Activated CD4-positive, alpha-beta memory T cell treated with anti-CD3 and anti-CD28 coated beads for 36 hours (primary cell): ENCODE measurements at places on chromosomes 4 and X.

DNA sequence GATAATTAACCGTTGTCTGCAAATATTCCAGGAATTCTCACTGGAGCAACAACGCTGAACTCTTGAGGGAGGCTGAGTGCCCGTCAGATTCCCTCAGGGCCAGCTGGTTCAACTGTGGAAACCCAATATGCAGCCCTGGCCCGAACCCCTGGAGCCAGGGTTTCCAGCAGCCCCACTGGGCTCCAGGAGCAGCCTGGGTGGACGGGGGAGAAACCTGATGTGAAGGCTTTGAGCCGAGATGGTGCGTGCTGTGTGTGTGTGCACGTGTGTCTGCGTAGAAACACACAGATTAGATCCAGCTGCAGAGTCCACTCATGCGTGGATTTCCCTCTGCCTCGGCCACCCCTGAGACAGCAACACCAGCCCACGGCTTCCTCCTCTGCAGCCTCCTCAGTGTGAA lies 19.4 kb upstream of the SLC25A6 start:
- DNase-seq = no peak

DNA sequence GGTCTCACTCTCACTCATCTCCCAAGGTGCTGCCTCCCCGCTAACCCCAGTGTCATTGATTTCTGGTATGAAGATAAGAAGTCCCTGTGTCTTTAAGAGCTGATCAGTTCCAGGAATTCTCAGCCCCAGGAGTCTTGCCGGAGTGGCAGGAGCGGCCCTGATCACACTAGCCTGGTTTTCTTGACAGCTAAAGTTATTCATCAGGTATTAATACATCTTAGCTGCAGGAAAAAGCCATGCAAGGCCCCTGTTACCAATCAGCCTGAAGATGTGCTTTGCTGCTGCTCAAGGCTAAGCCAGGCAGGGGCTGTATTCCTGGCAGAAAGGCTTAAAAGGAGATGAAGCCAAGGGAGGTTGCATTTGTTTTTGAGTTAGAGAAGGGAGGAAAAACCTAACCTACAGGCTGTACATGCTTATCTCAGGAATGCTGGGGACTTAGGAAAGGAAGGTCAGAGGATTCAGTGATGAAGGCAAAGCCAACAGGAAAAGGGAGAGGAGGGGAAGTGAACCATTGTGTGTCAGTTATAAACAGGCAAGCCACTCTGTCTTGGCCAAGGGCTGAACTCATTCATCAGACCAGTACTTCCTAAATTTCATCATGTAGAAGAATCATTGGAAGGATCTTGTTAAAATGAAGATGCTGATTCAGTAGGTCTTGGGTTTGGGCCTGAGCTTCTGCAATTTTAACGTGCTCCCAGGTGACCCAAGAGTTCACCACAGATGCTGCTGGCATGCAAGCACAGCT lies 8.6 kb downstream of the SRPX start:
- no peak for DNase-seq

- DNase-seq = no peak
Measured at GRCh38 chrX:39764441-39764914, 333.3 kb downstream of the BCOR start.

DNA sequence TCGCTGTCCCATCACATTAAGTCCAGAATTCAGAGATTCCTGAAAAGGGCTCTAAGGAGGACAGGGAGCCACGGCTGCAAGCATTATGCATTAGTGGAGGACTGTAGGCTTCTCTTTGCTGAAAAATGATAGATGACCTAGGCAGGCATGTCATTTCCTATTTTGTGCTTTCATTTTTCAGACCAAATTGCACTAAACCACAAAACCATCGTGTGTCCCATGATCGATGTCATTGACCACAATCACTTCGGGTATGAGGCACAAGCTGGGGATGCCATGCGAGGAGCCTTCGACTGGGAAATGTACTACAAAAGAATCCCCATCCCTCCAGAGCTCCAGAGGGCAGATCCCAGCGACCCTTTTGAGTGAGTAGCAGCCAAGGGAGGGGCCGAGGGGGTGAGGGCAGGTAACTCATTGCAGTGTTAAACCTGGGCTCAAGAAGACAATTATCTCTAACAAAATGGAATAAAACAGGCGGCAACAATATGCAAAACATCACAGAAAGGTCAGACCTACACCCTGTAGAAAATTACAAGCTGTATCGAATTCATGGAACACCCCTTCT lies 355.2 kb upstream of the GALNT7 start:
- DNase-seq = no peak

- DNase-seq = peak; percentile 60
Measured at GRCh38 chrX:101485212-101485949, at the start of gene ARMCX4. TSS of gene ARMCX4 (plus strand) at chrX:101485456. CDS start at chrX:101488590, 3,134 bp downstream.

DNA sequence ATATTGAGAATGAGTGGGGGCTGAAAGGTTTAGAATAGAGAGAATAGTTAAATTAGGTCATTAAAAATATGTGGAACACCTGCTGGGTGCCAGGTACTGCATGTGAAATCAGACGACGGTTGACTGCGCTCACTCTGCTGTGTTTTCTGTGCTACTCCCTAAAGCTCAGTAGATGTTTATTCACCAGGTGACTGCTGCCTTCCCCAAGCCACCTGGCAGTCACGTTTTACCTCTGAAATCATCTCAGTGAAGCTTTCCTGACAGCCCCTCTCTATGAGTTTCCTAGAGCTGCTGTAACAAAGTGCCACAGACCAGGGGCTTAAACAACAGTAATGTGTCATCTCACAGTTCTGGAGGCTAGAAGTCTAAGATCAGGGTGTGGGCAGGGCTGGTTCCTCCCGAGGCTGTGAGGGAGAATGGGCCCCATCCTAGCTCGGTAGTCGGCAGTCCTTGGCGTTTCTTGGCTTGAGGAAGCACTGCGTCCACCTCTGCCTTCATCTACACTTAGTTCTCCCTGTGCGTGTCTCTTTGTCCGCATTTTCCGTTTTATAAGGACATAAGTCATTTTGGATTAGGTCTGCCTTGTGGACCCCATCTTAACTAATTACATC lies 25.3 kb downstream of the ADD1 start:
- no peak for DNase-seq

DNA sequence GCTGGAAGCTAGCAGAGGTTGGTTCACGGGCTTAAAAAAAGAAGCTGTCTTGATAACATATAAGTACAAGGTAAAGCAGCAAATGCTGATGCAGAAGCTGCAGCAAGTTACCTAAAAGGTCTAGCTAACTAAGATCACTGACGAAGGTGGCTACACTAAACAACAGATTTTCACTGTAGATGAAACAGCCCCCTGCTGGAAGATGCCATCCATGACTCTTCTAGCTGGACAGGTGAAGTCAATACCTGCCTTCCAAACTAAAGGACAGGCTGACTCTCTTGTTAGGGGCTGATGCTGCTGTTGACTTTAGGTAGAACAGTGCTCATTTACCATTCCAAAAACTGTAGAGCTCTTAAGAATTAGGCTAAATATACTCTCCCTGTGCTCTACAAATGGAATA lies 99.5 kb downstream of the FBXW7 start:
- no peak for DNase-seq

DNA sequence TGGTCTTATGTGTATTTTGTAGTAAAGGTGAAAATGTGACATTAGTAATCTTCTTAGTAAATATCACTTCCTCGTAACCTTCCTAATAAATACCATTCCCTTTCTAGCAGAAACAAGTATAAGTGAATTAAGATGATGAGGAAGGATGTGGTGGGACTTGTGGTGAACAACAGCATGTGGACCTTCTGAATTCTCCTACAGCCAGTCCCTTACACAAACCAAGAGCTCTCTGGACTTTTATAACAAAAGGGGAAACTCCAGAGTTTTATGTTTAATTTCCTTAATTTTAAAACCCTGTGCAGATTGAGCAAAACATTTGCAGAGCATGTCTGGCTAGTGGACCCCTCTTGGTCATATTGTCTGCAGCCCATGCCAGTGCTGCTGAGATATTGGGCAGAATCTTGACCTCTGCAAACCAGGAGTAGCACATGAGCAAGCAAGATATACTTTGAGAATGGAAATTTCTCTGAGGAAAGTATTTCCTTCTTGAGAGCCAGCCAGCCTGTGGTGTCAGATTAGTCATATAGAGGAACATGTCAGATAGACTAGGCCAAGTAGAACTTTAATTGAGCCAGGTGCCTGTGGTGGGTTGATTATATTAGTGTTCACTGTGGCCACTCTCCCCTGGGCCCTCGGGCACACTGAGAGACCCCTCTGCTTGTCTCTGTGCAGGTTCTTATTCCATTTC lies 328.2 kb downstream of the DKK2 start:
- no peak for DNase-seq

DNA sequence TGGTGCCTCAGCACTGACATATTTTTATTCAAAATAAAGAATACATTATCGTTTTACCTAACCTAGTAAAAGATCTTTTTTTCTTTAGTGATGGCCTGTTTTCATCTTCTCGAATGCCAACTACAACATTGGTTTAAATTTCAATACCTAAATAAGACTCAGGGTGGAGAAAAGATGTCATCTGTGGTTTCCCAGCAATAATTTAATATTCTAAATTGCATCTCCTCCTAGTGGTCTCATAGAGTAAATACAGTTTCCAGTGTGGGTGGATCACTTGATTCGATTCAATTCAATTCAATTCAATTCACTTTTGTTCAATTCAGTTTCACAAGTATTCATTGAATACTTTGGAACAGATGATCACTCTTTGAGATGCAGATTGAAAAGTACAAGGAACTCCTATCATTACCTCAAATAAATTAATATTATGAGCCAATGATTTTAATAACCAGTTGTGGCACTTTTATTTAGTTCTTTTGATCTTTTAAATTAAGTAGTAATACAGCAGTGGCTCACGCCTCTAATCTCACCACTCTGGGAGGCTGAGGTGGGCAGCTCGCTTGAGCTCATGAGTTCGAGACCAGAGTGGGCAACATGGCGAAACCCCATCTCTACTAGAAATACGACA lies 427.2 kb downstream of the FAT4 start:
- DNase-seq = no peak
